ENCODE measurements at places on chromosomes 12 and 14.
A peak's percentile ranks its signal among the peaks of the same experiment; 100 is the strongest.

DNA sequence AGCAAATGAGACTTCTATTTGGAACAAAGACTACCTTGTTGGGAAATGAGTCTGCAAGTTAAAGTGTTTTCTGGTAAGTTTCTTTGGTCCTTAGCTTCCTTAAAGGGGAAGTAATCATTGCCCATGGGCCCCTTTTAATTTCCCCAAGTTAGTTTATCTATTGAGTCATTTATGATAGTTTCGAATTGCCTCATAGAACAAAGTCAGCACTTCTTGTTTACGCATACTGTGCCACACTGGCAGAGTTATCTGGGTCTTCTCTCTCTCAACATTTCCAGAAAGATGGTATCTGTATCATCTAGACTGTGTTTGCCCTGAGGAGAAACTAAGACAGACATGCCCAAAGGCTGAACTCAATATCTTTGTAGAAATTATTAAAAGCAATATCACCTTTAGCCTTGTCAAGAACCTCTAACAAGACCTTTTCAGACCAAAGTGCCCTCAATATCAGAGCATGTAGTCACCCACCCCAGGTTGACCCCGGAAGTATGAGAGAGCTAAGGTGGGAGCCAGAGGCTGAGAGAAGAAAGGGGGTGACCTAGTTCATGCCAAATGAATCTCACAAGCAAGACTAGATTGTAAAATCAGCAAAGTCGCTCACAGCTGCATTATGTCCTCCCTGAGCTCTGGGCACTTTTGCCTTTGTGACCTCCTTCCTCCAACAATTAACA is 40.0 kb downstream of the GPR65 start:
- no peak for DNase-seq

GRCh38 chr14:50396631-50397389 is at the start of gene CDKL1:
Gene CDKL1, minus strand, starts transcription at chr14:50396881. Its CDS starts 1,013 bp downstream, at chr14:50395868.
- DNase-seq, result peak; percentile 34

GRCh38 chr14:50022661-50023060 is 93.7 kb downstream of the VCPKMT start:
- no peak for DNase-seq

- no peak for DNase-seq
These were observed 129.0 kb upstream of the MED13L start for GRCh38 chr12:116406529-116406928.

- DNase-seq, result no peak
These were observed 453 bp upstream of the ESRRB start for GRCh38 chr14:76375484-76375883.

GRCh38 chr14:61460718-61461611 is 139.6 kb downstream of the PRKCH start:
- DNase-seq, result no peak

DNA sequence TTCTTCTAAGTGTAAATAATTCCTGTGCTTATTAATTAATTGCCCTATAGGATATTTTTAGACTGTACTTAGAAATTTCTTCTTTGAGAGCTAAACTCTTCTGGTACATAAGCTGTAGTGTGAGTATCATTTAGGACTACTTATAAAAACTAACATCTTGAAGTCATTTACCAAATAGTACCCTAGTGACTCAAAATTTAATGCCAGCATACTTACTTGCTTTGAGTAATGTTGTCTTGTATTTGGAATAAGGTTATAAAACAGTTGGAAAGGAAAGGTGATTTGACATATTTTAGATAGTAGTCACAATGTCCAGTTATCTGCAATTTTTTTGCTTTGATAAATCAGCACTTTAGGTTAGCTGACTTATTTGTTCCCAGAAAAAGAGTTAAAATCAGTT is 39.1 kb downstream of the SPATA7 start:
- no peak for DNase-seq

DNA sequence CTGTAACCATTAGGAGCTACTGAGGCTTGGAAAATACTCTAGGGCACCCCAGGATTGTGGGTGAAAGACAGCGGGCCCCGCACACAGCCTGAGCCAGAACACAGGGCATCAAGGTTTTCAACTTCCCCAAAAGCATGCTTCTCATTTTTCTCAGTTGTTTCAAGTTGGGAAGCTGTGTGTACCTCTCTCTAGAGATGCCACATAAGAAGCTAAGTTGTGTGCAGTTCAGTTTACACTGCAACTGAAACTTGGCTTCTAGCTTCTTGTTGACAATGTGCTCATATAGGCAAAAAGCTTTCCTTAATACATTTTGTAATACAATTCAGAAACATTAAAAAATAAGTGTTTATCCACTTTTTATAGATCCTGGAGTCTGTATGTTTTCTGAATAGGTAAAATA is 88.1 kb upstream of the PTPRR start:
- DNase-seq, result no peak

GRCh38 chr14:54582334-54582733 is 15.4 kb downstream of the SAMD4A start:
- no peak for DNase-seq

GRCh38 chr14:36517242-36518030 is 2.6 kb downstream of the NKX2-1 start:
- no peak for DNase-seq

- no peak for DNase-seq
These were observed 31.0 kb upstream of the AMN1 start for GRCh38 chr12:31759632-31760459.

- no peak for DNase-seq
These were observed 370.3 kb downstream of the SLC6A15 start for GRCh38 chr12:84542289-84542688.

DNA sequence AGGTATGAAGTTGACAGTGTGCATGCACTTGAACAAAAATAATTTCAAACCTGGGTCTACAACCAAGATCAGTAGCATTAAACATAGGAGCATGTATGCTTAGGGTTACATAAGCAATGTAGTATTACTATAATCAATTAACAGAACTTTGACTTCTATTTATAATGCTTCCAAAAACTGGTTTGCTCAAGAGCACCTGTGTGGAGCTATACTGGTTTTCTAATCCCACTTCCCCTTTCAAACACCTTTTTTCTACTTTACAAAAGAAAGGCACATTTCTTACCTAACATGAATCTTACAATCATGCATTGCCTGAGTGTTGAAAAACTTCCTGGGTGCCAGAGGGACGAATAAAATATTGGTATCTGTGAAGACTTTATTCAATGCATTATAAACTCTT is 72.7 kb downstream of the EFCAB11 start:
- DNase-seq, result no peak

DNA sequence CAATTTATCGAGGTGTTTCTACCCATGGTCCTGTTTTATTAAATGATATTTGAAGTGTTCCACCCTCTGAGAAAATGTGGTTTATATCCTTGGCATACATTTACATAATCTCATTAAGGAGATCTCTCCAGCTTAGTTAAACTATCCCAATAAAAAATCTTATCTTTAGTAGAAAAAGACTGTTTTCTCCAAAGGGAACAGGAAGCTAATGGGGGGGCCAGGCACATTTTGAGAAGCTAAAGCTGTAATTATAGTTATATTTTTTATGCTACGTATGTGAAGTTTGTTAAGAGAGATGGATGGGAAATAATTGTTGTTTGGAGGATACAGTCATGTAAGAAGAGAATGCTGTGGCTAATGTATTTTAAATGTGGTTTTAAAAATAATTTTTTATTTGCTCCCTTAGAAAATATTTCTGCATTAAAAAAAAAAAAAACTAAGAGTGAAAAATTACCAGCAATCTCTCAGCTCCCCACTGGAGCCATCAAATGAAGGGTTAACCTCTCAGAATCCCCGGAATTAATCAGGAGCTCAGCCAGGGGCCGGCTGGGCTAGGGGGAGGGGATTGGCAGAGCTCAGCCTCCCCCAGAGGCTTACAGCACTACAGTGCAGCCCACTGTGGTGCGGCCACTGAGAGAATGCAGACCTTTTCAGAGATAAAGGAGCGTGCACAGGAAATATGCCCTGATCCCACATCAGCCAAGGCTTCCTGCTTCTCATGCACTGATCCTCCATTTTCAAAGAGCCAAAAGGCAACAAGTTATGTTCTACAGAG is 185.8 kb downstream of the EGLN3 start:
- no peak for DNase-seq

- no peak for DNase-seq
These were observed 5.5 kb downstream of the LRP10 start for GRCh38 chr14:22877000-22877501.

DNA sequence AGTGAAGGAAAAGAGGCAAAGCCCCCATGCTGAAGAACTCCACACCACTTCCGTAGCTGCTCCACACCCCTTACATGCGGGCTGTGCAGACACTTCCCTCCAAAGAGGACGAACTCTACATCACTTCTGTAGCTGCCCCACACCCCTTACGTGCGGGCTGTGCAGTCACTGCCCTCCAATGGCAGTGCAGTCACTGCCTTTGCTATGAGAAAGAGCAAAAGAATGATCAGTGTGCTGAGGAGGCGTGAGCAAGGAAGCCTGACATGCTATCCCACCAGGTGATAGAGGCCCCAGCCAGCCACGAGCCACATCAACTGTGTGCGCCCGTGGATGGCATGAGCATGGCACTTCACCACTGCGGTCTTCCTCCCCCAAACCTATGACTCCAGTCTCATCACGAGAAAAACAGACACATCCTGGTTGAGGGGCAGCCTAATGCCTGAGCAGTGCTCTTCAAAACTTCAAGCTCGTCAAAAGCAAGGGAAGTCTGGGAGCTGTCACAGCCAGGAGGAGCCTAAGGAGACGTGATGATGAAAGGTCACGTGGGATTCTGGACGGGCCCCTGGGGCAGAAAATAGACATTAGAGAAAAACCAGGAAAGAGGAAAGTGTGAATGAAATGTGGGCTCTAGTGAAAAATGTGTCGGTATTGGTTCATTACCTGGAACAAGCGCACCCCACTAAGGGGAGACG is 60.8 kb upstream of the C14orf180 start:
- no peak for DNase-seq

DNA sequence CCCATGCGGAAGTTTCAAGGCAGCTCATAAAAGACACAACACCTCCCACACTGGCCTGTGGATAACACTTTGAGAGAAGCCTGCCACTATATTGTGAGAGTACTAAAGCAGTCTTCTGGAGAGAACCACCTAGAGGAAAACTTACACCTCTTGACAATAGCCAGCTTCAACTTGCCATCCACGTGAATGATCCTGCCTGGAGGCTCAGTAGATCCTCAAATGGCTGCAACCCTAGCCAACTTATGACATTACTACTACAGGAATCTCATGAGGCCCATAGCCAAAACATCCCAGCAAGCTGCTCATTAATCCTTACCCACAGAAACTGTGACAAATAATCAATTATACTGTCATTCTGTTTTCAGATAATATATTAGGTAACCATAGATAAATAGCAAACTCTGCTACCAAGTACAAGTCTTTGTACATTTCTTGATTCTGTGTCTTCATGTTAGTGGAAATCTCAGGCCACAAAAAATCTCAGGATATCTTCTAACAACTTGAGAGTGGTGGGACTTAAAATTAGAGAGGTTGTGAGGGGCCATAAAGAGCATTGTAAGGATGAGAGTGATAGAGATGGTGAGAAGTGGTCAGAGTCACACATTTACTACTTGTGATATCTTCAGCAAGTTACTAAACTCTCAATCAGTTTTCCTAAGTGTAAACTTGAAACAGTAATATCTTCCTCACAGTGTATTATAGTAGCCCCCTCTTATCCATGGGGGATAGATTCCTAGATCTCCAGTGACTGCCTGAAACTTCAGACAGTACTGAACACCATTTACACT is 368.0 kb downstream of the C12orf50 start:
- DNase-seq, result no peak

- DNase-seq, result no peak
These were observed 3.9 kb upstream of the RNU6-7 start for GRCh38 chr14:32197919-32198318.

GRCh38 chr12:105221583-105222283 is 14.2 kb downstream of the APPL2 start:
- no peak for DNase-seq

DNA sequence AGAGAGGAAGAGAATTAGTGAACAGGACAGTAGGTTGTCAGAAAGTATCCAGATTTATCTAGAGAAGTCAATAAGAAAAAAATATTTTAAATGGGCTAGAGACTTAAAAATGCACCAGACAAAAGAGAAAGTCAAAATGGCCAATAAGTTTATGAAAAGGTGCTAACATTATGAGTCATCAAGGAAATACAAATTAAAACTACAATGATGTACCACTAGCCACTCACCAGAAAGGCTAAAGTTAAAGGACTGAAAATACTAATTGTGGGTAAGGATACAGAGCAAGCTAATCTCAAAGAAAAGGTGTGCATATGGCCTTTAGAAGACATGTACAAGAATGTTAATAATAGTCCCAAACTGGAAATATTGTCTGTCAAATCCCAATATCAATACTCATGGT is 37.7 kb downstream of the C12orf50 start:
- DNase-seq, result no peak

DNA sequence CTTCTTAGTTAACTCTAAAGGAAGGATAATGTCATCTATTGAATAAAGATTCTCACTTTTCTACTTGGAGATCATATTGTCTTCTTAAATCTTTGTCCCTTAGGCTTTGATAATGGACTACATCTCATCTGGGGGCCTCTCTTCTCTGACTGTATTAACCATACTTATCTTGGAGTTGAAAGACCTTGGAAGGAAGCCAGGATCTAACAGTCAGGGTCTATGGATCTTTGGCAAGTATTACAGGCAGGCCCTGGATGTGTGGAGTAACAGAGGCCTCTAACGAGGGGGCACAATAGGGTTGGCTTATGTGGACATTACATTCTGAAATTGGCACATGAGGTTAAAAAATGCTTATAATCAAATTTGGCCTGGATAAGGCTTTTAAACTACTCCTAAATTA is 513.8 kb downstream of the NRXN3 start:
- DNase-seq, result no peak

DNA sequence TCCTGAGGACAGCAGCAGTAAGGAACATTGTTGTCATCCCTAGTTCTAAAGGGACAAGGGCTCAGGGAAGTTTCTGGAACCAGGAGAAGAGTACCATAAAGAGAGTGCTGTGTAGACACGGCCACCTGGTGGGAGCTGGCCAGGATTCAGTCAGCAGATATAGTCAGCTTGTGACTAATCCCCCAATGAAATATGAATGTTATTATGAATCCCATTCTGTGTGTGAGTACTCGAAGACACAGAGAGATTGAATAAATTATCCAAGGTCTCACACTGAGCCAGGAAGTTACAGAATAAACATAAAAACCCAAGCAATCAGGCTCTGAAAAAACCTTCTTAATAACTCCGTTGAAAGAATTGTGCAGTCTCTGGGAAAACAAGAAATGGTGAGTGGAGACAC is 1359.5 kb downstream of the AACS start:
- no peak for DNase-seq

- no peak for DNase-seq
These were observed 36.5 kb upstream of the FRS2 start for GRCh38 chr12:69433653-69434052.

Measured in stimulated activated CD8-positive, alpha-beta memory T cell treated with anti-CD3 and anti-CD28 coated beads, Interleukin-2, amount 100 ng/mL, for 48 hours (primary cell).